ENCODE measurements at places on chromosomes 11 and 22.
A peak's percentile ranks its signal among the peaks of the same experiment; 100 is the strongest.

DNA sequence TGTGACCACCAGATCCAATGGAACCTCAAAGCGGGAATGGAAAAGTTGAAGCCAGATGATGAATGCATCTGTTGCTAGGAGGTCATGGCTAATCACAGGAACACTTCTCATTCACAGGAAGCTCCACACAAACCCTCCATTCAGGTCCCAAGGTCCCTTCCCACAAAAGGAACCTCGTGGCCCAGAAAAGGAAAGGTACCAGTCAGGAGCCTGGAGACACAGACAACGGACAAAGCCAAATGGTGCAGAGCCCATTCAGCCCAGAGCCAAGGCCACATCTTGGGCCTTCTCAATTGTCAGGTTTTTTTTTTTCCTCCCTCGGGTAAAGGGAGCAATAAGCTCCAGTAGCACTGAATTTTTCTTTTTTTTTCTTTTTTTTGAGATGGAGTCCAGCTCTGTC, 87.0 kb downstream of the FAM168A start:
- DNase-seq = no peak

DNA sequence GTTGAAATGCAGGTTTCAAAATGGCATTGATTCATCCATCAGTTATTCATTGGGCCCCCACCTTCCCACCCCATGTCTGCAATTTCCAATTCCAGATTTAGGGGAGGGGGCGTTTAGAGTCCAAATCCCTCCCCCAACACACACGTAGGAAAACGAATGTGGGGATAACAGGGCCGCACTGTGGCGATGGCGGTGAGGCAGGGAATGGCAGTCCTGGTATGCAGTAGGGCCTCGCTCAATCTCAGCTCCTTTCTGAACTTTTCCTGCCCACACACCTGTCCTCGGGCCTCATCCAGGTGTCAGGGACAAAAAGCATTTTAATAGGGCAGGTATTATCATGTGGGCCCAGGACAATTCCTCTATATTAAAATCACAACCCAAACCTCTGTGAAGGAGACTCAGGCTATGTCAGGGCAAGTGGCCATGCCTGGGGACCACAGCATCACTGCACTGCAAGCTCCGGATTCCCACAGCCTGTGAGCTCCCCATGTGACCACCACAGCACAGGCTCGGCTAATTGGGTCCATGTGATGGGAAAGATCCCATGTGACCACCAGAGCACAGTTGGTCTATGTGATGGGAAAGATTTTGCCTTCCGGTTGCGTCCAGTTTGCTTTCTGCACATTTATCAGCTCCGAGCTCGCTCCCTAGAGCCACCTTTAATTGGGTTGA, 44.5 kb downstream of the RTL6 start:
- DNase-seq = no peak

GRCh38 chr22:44898236-44898635, 111.6 kb downstream of the PHF21B start:
- DNase-seq = no peak

DNA sequence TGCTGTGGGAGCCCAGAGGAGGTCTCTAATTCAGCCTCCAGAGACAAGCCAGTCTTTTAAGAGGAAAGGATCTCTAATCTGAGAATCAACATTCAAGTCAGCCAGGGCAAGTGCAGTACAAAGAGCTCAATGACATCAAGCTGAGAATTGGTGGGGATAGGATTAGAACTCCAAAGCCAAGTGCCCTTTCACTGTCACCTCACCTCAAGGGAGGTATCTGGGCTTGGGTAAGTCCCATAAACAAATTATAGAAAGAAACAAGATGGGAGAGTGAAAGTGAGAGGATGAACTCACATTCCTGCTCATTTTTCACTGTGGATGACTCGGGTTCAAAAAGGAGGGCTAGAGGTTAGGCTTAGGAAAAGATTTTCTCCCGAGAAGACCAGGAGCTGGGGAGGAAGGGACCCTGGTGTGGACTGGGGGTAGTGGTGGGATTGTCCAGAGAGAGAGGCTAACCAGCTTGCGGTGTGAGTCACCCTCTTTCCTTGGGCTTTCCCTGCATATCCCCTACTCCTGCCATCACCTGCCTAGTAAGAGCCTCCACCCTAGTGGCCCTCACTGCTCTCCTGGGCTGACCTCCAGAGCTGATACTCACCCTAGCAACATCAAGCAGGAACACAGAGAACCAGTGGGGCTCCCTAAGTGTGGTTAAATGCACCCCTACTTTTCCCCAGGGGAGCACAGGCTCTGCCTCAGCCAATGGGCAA, 70.4 kb downstream of the RRM1 start:
- no peak for DNase-seq

DNA sequence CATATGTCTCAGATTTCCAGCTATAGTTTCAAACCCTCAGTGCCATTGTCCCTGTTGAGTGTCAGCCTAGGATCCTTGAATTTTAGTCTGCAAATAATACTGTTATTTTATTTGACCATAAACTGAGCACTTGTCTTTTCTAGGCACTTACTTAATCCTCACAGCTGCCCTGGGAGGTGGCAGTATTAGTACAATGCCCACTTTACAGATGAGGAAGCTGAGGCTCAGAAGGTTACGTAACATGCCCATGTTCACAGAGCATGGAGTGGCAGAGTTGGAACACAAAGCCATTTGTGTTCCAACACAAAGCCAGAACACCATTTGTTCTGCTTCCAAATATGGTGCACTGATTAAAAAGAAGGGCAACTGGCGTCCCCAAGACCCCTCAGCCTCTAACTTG, 38.2 kb upstream of the ALX4 start:
- DNase-seq = no peak

GRCh38 chr11:119722281-119722794, 6.7 kb downstream of the NECTIN1 start:
- no peak for DNase-seq

DNA sequence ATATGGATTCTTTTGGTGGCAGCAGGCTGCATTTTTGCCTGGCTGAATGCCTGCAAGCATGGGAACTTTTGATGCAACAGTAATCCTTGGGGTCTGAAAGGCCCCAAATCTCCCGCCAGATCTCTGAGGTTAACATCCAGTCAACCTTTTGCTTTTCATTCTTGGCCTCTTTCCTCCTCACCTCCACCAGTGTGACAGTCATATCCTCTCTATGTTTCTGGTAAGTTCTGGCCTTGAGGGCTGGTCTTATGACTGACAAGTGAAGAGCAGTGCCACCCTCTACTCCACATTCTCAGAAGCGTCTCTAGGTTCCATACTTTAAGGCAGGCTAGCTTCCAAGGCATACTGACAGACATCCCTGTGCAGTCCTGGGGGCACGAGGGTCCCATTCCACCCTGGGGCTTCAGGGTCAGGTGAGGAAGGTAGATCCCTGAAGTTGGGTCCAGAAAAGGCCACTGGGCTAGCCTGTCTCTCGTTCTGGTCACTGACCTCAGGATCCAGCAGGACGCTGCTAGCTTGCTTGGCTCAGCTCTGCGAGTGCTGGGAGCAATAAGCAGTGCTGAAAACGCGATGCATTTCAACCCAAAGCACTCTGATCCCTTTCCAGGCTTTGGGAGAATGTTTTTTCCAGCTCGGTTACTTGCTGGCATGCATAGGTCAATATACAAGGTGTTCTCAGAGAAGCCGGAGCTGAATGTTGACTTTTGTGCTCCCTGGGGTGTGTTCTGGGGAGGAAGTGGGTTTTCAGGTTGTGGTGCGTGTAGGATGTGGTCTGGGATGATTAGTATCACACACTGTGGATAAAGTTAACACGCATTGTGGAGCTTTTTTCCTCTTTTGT, 75.2 kb downstream of the PTPRJ start:
- peak; percentile 16 for DNase-seq

GRCh38 chr11:116513894-116514293, 258.9 kb downstream of the BUD13 start:
- DNase-seq = peak; percentile 2

DNA sequence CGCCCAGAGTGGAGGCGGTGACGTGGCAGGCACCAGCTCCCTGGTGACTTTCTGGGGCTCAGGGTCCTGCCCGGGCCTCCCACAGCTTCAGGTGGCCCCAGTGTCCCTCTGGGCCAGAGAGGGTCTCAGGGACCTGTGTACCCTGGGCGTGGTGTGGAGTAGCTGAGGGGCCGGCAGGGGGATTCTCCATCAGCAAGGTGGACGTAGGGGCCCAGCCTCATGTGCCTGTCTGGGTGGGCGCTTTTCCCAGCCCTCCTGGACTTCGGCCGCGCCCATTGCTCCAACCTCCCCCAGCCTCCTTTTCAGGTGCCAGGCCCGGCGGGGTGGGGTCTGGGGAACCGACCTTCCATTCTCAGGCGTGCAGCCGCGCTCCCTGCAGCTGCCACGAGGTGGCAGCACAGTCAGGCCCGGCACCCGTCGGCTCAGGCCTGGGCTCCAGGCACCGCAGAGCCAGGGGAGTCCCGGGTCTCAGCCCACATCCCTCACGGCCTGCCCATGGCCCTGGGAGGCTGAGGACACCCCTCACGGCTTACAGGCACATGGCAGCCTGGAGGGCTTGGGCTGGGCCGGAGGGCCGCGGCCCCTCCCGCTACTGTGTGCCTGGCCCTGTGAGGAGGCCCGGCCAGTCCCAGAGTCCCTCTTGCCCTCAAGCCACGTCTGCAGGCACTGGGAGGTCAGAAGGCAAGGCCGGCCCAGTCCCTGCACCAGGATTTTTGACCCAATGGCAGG, 19.9 kb upstream of the MUC5B start:
- DNase-seq = peak; percentile 6

GRCh38 chr22:32828150-32828549, 26.6 kb downstream of the TIMP3 start:
- DNase-seq = peak; percentile 28

- DNase-seq = no peak
Measured at GRCh38 chr11:7844521-7844920, 47.8 kb upstream of the OR5P2 start.
